ENCODE measurements at places on chromosomes 16 and 17.

DNA sequence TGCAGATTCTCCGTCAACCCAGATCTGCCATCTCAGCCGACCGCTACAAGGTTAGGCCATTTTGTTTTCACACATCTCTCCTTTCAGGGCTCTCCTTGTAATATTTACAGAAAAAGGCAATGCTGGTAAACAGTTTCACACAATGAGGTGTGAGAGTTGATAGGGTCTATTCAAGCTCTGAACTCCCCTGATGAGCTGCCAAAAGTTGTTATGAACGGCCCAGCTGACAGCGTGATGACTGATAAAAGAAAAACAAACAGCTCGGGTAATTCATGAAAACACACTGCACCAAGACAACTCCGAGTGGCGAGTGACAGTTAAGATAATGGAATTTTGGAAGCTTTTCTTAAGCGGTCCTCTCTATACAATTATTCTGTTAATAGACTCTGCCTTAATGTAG lies 68.1 kb upstream of the IRX5 start:
- no peak for DNase-seq

- no peak for DNase-seq
Observed at GRCh38 chr17:4636474-4637100, 4.9 kb downstream of the ALOX15 start.

DNA sequence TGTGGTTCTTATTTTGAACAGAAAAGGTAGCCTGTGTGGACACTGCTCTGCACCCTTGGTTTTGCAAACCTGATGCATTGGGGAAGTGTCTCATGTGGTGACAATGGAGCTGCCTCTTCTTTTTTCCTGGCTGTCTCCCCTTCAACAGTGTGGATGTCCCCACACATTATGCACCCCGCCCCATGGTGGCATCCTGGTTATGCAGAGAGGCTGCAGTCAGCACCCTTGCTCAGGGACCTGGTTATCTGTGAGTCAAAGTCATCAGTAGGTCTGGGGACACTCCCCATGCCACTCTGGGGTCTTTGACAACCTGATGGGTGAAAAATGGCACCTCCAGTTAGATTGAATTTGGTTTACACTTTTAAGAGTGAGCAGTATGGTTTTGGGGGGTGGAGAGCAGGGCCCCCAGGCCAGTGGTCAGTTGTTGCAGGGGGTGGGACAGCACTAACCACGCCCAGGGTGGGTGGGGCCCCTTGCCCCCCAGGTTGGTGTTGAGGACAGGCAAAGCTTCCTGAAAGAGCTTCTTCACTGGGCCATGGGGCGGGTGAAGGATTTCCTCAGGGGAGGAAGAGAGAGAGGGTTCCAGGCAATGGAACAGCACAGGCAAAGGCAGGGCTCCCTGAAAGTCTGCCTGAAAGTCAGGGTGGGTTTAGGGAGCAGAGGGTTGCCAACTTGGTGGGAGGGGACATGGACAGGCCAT lies 24.6 kb upstream of the KCNJ12 start:
- no peak for DNase-seq

DNA sequence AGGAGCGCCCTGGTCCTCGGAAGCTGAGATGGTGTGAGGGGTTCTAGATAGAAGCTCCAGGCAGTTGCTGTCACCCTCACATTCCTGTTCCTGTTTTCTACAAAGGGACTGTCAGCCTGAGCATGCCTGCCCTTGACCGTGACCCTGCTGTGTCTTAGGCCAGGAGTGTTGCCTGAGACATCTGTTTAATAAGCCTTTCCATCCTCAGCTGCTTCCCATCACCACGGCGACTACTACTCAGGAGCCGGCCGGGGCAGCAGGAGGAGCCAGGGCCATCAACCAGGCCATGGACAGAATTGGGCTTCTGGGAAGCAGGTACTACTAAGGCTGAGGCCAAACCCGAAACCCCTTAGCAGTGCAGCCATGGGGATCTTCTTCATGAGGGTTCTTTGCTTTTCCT lies 151.4 kb downstream of the KATNIP start:
- no peak for DNase-seq

DNA sequence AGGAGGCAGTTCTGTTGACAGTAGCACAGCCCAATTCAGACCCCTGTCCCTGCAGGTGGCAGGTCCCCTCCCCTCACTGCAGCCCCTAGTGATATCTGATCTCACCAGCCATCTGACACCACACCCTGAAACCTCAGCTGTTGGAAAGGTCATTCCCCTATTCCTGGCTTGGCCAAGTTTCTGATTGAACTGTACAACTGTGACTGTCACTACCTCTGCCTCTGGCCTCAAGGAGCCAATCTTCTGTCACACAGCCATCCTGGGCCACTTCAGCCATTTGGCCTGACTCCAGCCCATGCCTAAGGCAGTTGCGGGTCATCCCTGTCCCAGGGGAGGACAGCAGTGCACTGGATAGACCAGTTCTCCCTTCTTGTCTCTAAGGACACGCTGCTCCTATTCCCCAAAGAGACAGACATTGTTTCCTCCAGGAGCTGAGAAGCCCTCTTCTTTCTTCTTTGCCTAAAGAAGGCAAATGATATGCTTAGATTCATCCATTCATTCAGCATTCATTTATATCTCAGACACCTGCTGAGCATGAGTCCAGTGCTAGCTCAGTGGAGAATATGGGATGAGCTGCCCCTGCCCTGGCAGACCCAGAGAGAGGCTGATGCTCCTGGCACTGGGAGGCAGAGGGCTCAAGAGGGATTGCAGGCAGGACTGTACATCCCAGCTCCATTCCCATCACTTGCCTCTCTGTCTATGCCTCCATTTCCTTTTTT lies 4.6 kb upstream of the ALDOA start:
- DNase-seq: no peak

- DNase-seq: no peak
Observed at GRCh38 chr16:30342751-30343490, 12.2 kb downstream of the CD2BP2 start.

DNA sequence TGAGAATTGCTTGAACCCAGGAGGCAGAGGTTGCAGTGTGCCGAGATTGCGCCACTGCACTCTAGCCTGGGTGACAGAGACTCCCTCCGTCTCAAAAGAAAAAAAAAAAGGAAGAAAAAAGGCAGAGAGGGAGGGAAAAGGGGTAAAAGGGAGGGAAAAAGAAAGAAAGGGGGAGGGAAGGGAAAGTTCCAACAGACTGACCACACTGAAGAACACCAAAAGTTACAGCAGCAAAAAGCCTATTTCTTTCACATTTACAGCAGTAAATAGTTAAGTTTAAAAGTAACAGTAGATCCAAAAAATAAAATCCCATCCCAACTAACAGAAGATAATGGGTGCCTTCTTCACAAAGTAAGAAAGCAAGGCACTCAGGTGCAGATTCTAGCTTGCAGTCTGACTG lies 36.9 kb upstream of the C17orf78 start:
- DNase-seq: no peak

DNA sequence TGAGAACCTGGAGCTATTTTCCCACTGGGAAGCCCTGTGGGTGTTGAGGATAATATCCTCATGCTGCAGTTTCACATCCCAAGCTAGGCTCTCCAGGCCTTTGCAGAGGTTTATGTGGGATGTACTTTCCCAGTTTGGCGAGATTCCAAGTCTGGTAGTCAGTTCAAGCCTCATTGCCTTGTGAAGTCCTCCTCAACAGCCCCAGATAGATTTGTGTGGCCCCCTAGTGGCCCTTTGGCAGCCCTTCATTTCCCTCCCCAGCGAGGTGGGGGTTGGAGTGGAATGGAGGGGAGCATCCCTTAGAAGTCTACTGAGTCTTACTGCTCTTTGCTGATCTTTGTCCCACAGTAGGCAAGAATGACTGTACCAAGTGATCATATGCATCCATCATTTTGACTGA lies 137.9 kb downstream of the CDH11 start:
- DNase-seq: peak; percentile 12

GRCh38 chr16:48687421-48688038 lies 77.5 kb upstream of the N4BP1 start:
- DNase-seq: peak; percentile 44

DNA sequence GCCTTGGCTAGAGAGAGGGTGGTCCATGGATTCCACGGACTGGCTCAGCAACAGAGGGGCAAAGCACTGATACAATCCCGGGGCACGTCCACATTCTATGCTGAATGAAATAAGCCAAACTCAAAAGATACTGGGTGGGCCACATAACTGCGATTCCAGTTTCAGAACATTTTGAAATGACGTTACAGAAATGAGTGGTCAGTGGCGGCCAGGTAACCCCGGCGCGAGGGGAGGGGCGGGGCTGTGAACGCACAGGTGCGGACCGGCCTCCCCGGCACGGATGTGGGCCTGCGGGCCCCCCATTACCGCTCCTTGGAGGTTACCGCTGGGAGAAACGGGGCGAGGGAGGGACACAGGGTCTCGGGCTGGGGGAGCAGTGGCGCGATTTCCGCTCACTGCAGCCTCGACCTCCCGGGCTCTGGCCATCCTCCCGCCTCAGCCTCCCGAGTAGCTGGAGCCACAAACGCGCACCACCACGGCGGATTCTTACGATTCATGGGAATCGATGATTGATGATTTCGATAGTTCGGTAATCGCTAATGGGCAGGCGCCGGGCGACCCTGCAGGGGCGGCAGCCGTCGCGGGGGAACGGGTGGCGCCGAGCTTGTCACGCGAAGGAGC lies 559 bp downstream of the MVD start:
- peak; percentile 46 for DNase-seq

GRCh38 chr16:80883159-80883642 lies 78.8 kb upstream of the CDYL2 start:
- DNase-seq: peak; percentile 71

- DNase-seq: peak; percentile 30
Observed at GRCh38 chr16:19883296-19883965, 1.2 kb downstream of the GPRC5B start.

GRCh38 chr16:84712138-84712671 lies 12.4 kb downstream of the USP10 start:
- DNase-seq: no peak

GRCh38 chr17:47978324-47978723 lies 7.4 kb downstream of the CDK5RAP3 start:
- DNase-seq: peak; percentile 64

- peak; percentile 60 for DNase-seq
Observed at GRCh38 chr17:73342050-73342522, 30.3 kb upstream of the CDC42EP4 start.

GRCh38 chr17:75776386-75777295 lies 8.0 kb upstream of the UNK start:
- no peak for DNase-seq

DNA sequence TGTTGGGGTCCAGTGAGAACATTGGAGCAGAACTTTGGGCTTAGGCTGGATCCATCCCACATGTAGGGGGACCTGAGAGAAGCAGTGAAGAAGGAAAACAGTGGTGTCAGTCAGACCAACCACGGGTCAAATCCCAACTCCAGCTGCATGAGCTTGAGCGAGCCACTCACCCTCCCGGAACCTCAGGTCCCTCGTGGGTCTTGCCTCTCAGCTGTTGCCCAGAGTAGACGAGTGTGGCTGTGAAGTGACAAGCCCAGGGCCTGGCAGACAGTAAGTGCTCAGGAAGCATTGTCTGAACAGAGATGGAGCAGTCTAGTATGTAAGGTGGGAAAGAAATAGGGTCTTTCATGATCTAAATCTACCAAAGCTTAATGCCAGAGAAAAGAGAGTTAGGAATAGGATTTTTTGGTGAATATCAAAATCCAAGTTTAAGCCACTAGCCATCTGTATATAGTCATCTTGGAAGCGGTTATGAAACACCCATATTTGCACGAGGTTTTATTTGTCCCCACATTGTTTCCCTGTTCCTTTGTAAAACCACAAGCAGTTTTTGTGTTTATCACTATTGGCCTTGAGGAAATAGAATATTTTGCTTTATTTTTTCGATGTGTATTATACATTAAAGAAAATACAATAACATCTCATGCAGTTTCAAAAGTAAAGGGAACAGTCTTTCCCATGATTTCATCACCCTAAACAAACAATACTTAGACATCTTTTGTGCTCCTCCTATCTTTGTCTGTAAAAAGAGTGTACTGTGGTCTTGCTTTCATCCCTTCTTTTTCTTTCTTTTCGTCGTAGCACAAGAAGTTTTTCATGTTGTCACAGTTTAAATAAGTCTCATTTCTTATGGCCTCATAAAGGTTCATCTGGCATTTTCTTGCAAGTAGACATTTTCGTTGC lies 112.0 kb downstream of the CLEC16A start:
- no peak for DNase-seq

DNA sequence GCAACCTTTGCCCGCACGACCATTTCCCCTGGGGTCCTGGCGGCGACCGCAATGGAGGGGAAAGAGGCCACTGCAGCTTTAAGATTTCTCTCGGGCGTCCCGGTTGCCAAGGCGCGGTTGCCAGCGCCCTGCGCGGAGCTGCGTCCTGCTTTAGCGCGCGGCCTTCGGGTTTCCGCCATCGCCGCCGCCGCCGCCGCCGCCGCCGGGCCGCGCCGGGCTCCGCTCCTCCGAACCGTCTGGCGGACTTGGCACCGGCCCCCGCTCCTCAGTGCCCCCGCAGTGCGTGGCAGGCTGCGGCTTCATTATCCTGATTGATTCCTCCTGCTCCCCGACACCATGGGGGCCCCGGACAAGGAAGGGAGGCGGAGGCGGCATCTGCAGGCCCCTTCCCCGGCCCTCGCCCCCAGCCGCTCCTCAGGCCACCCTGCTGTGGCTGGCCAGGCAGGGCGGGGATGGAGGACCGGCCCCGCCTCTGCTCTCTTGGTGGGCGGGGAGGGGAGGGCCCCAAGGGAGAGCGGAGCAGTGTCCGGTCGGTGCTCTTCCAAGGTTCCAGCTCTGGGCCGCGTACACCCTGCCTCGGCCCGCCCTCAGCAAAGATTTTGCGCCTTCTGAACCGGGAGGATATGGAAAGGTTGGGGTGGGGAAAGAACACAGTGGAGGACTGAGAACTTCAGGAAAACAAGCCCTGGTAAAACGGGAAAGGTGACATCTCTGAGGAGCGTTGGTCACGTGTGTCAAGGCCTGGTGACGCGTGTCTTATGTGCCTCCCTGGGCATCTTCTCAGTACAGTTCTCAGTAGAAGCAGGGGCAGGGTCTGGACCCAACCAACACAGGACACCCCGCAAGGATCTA lies 34.0 kb downstream of the NEUROD2 start:
- DNase-seq: peak; percentile 65

DNA sequence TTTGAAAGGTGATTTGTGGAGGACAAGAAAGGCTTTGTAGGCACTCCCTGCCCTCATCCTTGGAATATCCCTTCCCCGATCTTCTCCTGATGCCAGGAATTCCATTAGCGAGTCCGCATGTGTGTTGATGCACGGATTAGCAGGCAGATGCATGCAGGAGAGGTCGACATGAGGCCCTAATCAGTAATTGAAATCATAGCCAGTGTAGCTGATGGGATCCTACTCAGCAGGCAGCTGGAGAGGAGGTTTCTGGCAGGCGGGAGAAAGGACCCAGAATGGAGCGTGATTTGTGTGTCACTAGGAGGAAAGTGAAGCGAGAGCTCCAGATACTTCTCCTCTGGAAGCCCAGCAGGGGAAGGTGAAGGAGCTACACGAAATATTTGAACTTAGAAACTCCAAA lies 196.3 kb upstream of the CDH11 start:
- no peak for DNase-seq
